Esophagus squamous epithelium (tissue), 5 donors: ENCODE measurements at places on chromosomes 2 and 18. TPM values are rescaled to one million over a fixed set of nuclear protein-coding genes. Genes with fewer than 3 reads are reported as not detected.

GRCh38 chr2:241249654-241250053 lies 61.2 kb downstream of the ANO7 start:
- no peaks in the 10 kb centered on the region for H3K4me1 ChIP-seq
- H3K4me3 ChIP-seq: no peak overlapping the region
- H3K27ac ChIP-seq: no peak overlapping the region
- DNase-seq: no peak

DNA sequence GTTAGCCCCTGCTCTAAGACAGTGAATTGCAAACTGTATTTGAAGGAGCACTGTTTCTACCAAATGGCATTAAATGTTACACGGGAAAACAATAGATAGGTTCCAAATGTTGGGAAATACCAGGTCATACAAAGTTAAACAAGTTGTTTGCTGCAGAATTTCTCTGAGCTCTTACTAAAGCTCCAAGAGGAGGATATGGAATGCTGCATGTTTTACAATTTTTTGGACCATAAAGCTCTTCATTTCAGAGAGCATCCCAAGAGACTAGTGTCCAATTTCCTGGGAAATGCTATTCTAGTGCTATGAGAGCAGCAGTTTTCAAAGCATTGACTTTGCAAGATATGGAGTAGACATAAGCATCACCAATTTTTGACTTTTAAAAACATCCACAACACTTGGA lies 155.6 kb upstream of the CCDC68 start:
- no peak for DNase-seq
- no peak overlapping the region for H3K4me3 ChIP-seq
- no peaks in the 10 kb centered on the region for H3K27me3 ChIP-seq
- no peak overlapping the region for H3K27ac ChIP-seq
- no peaks in the 10 kb centered on the region for H3K4me1 ChIP-seq

DNA sequence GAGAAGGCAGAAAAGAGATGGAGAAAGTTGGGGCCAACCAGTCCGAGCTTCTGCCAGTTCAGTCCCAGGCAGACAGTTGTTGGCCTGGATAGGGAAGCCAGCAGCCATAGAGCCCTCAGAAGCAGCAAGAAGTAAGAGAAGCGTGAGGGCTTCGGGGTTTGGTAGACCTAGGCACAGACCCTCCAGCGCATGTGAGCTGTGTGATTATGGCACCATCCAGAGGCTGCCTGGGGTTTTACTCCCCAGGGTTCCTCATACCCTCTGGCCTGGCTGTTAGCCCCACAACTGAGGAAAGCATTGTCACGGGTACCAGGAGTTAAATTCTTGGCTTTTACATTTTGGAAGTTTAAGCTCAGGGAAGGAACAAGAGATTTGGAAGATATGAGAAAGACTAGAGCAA lies 93.7 kb upstream of the RAB6C start:
- no peak overlapping the region for H3K27ac ChIP-seq
- DNase-seq: no peak
- no peaks in the 10 kb centered on the region for H3K36me3 ChIP-seq
- H3K4me3 ChIP-seq: no peak overlapping the region

GRCh38 chr18:2910261-2910660 lies 63.5 kb downstream of the EMILIN2 start:
- H3K27me3 ChIP-seq: peaks cover 26% of the 10 kb centered on the region
- H3K27ac ChIP-seq: no peak overlapping the region
- no peak for DNase-seq
- H3K36me3 ChIP-seq: no peaks in the 10 kb centered on the region
- H3K4me3 ChIP-seq: no peak overlapping the region

GRCh38 chr18:70645971-70646370 lies 357.1 kb downstream of the SOCS6 start:
- H3K4me1 ChIP-seq: no peaks in the 10 kb centered on the region
- no peak overlapping the region for H3K4me3 ChIP-seq
- no peaks in the 10 kb centered on the region for H3K27me3 ChIP-seq
- no peaks in the 10 kb centered on the region for H3K36me3 ChIP-seq
- DNase-seq: no peak

DNA sequence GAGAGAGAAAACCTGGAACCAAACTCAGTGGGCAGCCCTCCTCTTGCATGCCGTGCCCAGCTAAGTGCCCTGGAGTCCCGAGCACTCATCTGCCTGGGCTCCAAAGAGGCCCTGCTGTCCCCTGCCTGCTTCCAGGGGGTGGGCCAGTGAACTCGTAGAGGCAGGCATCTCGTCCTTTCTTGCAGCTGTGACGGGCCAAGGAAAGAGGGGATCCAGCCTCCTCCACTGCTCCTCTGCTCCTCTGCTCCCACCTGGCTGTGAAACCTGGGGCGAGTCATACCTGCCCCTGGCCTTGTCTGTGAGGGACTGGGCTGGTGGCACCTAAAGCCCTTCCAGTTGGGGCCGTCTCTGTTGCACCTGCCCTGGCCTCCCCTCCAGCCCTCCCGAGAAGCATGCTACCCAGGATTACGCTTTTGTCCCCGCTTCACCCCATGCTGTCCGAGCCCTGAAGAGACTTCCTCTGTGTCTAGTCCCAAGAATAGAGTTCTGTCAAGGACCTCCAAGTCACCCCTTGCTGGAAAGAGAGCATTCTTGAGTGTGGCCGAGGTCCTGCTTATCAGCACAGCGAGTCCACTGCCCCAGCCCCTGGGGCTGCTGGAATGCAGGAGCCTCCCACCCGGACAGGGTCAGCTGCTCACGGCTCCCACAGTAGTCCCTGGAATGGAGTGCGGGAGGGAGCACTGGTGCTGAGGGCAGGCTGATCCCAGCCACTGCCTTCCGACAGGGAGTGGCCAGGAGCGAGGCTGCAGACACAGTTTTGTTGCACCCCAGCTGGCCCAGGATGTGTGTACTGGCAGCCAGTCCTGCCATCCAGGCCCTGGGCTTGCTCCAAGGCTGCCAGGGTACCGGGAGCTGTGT lies 14.3 kb downstream of the KCNK3 start:
- H3K27me3 ChIP-seq: no peaks in the 10 kb centered on the region
- H3K27ac ChIP-seq: no peak overlapping the region
- H3K4me1 ChIP-seq: peaks cover 5% of the 10 kb centered on the region
- no peak overlapping the region for H3K4me3 ChIP-seq
- DNase-seq: no peak

- H3K36me3 ChIP-seq: no peaks in the 10 kb centered on the region
- H3K4me1 ChIP-seq: no peaks in the 10 kb centered on the region
Observed at GRCh38 chr18:55380589-55380988, 207.4 kb downstream of the TCF4 start.

- no peaks in the 10 kb centered on the region for H3K27me3 ChIP-seq
- DNase-seq: no peak
- H3K36me3 ChIP-seq: no peaks in the 10 kb centered on the region
- H3K4me3 ChIP-seq: no peak overlapping the region
- peak overlapping the region; percentile 44 for H3K27ac ChIP-seq
Observed at GRCh38 chr18:48841381-48842258, 109.1 kb downstream of the SMAD7 start.

C2orf80 gene
- not detected for total RNA-seq
